HT1080 (cell line): ENCODE measurements at places on chromosomes 1 and 21. TPM values are rescaled to one million over a fixed set of nuclear protein-coding genes. Genes with fewer than 3 reads are reported as not detected.
A peak's percentile ranks its signal among the peaks of the same experiment; 100 is the strongest.

DNA sequence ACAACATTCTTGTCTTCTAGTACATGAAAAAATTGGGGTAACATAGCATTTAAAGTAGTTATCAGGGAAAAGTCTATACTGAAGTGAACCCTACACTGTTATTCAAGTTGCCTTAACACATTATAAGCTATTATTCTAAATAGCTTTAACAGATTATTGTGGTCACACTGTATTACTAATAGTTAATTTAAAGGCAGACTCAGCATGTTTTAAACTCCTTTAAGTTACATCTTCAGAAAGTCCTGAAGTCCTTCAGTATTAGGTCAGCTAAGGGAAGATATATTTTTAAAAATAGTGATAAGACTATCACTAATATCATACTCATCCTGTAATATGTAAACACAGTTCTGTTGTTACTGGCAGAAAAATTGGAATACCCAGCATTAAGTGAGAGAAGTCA lies 67.4 kb downstream of the GPR137B start:
- DNase-seq, result no peak

DNA sequence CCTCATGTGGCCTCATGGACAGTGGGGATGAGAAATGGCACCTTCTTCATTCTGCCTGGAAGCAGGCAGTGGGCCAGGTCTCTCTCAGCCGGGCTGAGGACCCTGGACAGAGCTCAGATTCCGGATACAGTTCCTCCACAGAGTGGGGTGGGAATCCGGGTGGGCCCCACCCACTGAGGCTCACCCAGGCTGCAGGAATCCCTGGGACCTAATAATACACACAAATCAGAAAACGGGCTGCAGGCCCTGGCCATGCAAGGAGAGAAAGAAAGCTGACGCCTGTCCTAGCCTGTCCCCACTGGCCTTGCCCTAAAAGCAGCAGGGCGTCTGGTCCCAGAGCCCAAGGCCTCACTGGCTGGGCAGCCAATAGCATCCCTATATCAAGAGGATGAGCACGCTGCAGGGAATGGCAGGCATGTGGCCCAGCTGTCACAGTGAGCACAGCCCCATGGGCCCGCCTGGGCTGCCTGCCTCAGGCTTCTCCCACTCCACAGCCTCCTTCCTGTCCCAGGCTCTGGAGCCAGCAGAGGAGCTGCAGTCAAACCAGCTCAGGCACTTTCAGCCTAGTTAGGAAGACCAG lies 25.3 kb downstream of the ACTA1 start:
- DNase-seq, result no peak

DNA sequence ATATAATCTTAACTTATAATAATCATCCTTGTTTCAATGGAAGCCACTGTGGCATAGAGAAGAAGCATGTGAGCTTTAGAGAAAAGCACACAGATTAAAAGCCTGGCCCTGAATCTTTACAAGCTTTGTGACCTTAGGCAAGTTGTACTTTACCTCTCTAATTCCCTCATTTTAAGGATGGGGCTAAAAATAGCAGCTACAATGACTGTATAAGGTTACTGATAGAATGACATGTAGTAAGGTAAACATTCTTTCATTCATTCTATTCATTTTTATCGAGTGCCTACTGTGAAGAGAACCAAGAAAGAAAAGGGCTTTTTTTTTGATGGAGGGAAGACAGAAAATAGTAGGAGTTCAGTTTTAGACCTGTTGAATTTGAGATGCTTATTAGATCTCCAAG lies 25.6 kb downstream of the CDKN2C start:
- no peak for DNase-seq

GRCh38 chr1:215891266-215892057 lies 324.4 kb downstream of the KCTD3 start:
- no peak for DNase-seq

DNA sequence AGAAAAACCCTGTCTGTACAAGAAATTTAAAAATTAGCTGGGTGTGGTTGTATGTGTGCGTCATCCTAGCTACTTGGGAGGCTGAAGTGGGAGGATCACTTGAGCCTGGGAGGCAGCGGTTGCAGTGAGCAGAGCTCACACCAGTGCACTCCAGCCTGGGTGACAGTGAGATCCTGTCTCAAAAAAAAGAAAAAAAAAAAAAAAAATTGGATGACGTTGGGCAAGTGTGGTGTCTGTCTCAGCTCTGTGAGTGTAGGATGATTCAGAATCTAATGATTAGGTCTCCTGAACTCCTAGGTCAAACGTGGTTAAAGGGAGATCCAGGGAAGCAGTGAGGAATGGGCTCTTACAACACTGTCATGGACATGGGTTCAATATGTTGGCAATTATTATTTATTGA lies 435.9 kb downstream of the KIF26B start:
- peak; percentile 52 for DNase-seq

DNA sequence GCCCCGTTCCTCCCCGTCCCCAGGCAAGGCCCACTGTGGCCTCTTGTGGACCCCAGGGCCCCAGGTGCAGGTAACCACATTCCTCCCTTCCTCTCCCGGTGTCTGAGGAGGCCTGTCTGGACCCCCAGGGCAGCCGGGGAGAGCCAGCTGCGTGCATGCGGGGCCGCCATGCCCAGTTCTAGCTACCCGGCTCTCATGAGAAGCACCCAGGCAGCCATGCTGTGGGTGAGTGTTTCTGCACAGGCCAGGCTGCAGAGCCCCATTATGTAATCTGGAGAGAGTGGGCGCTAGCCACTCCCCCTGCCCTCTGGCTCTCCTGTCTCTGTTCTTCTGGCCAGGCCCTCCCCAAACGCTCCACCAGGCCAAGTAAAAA lies 18.4 kb upstream of the PLEKHG5 start:
- no peak for DNase-seq

DNA sequence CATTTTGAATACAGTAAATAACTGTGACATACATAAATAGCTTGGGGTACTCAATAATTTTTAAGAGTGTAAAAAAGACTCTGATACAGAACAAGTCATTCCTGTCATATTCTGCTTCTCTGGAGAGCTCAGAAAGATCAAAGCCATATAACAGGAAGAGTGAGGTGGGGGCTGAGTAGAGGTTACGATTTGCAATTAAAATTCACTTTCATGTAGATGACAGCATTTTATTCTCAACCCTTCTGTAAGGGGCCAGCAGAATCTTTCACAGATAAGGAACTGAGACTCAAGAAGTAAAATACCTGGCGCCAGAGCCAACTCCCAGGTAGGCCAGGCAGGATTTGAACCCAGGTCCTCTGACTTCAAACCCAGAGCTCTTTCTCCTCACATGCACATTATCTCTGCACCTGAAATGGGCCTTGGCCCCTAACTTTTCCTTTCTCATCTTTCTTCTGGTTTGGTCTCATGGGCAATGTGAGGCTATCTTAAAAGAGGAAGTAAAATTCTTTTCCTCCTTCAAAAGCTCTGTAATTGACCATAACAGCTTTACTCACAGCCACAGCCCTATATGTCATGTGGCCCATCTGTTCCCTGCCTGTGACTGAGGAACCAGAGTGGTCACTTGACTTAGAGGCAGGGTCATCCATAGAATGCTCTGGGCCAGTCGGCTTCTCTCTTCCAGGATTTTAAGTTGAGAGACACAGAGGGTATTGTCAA lies 80.9 kb upstream of the SYT6 start:
- no peak for DNase-seq

NFASC gene
- total RNA-seq, result 7.3 and 7.8 TPM in 2 replicates

DNA sequence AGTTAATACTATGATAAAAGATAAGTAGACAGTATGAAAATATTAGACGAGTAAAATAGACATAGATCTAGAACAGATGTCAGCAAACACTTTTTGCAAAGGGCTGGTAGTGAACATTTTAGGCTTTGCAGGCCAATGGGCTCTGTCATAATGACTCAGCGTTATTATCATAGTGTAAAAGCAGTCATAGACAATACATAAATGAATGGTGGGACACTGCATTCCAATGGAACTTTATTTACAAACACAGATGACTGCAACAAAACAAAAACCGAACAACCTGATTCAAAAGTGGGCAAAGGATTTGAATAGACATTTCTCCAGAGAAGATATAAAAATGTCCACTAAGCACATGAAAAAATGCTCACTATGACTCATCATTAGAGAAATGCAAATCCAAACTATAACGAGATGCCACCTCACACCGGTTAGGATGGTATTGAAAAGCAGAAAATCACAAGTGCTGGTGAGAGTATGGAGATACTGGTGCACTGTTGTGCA lies 7.3 kb downstream of the GSTM5 start:
- peak; percentile 62 for DNase-seq

GRCh38 chr1:40717955-40718354 lies 26.5 kb downstream of the NFYC start:
- DNase-seq, result no peak
